Lung (tissue), 17 donors: ENCODE measurements at places on chromosomes 1 and 21.
A peak's percentile ranks its signal among the peaks of the same experiment; 100 is the strongest.

- DNase-seq, result no peak
These were observed 63.9 kb upstream of the CYP2J2 start for GRCh38 chr1:59990470-59990869.

- DNase-seq, result peak; percentile 59
These were observed 107.1 kb downstream of the SPSB1 start for GRCh38 chr1:9399510-9400424.

GRCh38 chr1:151887028-151887427 is 22.3 kb downstream of the THEM4 start:
- no peak for DNase-seq

DNA sequence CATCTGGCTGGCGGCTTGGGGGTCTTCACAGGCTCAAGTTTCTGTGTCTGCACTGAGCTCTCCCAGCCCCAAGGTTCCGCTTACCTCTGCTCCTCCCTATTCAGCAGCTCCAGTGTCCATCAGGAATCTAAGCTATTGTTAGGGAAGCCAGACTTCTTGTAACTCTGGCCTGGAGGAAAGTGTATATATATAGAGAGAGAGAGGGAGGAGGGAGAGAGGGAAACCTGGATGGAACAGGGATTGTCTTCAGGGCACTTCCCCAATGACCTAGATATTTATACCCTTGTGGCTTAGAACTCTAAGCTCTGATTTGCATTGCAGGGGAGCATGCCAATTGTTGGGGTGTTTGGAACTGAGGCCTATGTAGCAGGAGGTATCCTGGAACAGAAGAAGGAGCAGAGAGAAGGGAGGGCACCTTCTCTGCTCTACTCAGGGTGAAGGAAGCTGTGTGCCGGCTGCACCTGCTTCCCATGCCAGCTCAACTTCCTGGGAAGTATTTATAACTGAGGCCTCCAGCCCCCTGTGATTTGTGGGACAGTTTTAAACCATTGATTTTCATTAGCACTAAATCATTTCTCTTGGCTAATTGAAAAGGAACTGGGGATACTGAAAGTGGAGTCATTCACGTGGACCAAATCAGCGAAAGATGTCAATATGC is 70.9 kb downstream of the NAV1 start:
- no peak for DNase-seq

DNA sequence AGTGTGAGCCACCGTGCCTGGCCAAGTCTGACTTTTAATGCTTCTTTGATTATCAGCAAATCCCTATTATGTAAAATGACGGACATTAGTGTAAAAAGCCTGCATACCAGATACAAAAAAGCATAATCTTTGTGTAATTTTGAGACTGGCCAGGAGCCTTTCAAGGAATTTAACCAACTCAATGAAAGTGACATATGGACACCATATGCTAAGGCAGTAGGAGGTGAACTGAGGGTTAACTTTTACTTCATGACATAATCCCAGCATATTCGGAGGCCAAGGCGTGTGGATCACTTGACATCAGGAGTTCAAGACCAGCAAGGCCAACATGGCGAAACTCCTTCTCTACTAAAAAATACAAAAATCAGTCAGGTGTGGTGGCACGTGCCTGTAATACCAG is 94.6 kb downstream of the EIF4G3 start:
- DNase-seq, result no peak

DNA sequence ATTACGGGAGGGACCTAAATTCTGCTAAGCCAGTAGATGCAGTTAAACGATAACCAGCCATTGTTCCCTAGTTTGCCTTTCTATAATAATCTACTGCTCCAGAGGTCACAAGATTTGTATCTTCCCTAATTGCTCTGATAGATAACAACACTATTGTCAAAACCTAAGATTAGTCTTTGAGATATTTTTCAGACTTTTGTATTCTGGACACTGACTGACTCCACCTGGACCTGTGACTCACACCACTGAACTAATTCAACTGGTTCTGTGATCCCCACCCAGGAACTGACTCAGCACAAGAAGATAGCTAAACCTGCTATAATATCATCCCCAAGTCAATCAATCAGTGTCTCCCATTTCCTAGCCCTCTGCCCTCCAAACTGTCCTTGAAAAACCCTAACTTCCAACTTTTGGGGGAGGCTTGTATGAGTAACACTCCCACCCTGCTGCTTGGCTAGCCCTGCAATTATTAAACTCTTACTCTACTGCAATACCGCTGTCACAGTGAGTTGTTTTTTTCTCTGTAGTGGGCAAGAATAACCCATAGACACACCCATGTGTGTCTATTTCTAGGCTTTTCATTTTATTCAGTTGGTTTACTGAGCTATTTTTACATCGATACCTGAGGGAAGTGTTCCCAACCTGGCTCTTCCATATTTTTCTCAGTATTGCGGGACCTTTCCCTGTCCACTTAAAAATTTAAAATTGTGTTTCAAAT is 11.2 kb downstream of the KIFAP3 start:
- DNase-seq, result no peak

DNA sequence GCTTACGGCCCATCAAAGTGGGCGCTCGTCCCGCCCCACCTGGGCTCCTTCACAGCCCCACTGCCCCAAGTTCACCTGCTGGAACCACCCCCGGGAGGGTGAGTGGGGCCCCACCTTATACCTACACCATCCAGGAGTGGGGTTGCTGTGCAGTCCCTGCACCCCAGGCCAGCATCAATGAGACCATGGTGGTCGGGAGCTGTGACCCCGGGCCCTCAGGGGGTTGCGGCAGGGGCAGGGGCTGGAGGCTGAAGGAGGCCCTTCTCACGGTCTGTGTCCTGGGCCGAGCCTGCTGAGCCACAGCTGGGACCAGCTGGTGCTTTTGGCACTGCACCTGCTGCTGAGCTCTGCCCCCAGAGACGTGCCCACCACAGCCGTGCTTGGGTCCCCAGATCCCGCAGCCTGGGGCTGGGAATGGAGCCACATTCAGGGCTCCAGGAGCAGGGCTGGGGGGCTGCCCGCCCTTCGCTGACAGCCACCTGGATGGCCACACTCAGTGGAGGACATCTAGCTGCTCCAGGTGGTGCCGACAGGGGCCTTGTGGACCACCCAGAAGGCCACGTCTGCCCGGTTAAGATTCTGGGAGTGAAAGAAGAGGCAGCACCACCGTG is 17.4 kb downstream of the ACTRT2 start:
- no peak for DNase-seq

DNA sequence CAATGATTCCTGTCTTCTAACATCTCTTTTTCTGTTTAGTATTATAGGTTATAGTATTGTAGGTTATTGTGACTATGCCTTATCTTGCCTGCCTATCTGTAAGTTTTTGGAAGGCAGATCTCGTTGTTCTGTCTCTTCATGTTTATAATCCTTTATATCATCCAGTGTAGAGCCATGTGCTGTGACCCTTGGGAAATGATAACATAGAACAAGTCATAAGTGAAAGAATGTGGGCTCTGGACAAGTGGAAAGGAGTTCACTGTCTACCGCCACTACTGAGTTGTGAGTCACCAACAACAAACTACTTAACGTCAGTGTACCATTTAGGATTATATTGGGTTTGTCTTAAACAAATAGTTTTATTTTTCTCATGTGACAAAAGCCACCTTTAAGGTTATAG is 139.3 kb downstream of the LYPLAL1 start:
- DNase-seq, result no peak

DNA sequence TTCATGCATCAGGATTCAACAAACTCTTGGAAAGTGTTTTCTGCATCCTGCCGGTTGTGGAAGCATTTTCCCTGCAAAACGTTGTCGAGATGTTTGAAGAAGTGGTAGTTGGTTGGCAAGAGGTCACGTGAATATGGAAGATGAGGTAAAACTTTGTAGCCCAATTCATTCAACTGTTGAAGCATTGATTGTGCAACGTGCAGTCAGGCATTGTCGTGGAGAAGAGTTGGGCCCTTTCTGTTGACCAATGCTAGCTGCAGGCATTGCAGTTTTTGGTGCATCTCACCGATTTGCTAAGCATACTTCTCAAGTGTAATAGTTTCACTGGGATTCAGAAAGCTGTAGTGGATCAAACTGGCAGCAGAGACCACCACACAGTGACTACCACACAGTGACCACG is 57.0 kb upstream of the PRDM2 start:
- no peak for DNase-seq

DNA sequence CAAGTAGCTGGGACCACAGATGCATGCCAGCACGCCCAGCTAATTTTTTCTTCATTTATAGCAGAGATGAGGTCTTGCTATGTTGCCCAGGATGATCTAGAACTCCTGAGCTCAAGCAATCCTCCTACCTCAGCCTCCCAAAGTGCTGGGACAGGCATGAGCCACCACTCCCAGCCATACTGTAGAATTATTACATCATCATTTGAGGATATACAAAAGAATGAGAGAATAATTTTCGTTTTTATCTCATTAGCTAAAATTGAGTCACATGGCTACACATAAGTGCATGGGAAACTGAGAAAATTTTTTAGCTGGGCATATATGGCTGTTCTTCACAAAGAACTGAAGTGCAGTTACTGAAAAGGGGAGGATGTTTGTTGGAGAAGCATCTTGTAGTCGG is 21.2 kb downstream of the STXBP3 start:
- no peak for DNase-seq
